ENCODE measurements at places on chromosomes 4 and X. TPM values are rescaled to one million over a fixed set of nuclear protein-coding genes. Genes with fewer than 3 reads are reported as not detected.
A peak's percentile ranks its signal among the peaks of the same experiment; 100 is the strongest.

DNA sequence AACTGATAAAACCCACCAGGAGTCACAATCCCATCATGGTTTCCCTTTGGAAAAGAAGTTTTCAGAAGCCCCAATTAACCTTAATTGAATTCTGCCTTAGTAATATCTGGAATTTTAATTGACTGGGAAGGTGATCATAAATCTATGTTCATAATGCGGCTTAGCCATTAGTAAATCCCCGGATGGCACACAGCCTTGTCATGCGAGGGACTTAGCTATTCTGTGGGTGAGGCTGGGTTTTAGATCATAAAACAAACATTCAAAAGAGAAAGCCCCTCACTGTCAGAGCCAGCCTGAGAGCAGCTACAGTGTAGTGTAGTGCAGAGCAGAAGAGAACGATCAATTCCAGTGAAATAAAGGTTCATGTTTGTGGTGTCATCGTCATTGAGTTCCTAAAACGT is 124.0 kb upstream of the NOCT start:
- DNase-seq = no peak

- no peak for DNase-seq
Observed at GRCh38 chrX:131958724-131959123, 64.4 kb upstream of the STK26 start.

DNA sequence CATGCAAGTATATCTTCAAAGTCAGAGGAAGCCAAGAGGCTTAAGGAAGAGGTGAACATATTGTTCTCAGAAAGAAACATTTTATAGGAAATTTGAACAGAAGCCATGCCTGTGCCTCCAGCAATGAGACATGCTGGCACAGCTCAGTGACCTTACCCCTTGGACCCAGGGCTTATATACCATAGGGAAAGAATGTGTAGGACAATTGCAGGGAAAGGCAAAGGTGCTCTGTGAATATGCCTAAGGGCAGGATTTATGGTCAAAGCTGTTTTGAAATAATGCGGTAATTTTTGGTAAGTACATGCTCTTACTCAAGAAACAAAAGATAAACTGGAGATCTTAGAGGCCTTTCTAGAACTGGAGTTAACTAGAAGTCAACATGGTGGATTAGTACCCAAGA is 568.8 kb downstream of the GRID2 start:
- DNase-seq = no peak

TRPC5OS gene
- total RNA-seq = 0.09 TPM

DNA sequence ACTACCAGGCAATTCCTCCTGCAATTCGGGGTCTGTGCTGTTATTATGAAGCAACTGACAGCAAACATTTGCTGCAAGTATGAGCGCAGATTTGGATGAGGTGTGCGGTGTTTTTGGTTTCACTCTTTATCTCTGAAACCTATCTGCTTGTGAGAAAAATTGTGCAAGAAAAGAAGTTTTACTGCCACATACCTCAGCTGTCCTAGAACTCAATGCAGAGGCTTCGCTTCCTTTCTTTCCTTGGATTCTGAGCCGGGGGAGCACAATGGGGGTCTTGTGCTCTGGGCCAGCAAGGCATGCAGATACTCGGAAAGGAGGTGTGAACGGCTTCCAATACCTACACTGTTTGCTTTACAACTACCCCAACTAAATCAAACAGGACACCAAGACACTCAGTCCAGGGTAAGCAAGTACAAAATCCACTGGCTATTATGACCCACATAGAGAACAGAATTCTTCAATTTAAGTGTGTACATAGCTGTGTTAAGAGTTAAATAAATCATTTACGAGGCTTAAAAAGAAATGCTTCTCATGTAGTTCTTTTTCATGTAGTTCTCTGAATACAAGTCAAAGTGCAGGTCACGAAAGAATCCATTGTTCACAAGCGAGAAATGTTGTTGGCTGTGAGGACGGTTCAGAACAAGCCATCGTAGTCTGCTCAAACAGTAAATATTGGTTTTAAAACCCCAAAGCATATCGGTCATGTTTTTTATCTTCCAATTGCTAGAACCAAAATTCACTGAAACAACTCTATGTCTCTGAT is 1.1 kb downstream of the SORBS2 start:
- no peak for DNase-seq

PDGFC gene
- 11.0 TPM for total RNA-seq

NOX1 gene
- total RNA-seq = 0.33 TPM

DNA sequence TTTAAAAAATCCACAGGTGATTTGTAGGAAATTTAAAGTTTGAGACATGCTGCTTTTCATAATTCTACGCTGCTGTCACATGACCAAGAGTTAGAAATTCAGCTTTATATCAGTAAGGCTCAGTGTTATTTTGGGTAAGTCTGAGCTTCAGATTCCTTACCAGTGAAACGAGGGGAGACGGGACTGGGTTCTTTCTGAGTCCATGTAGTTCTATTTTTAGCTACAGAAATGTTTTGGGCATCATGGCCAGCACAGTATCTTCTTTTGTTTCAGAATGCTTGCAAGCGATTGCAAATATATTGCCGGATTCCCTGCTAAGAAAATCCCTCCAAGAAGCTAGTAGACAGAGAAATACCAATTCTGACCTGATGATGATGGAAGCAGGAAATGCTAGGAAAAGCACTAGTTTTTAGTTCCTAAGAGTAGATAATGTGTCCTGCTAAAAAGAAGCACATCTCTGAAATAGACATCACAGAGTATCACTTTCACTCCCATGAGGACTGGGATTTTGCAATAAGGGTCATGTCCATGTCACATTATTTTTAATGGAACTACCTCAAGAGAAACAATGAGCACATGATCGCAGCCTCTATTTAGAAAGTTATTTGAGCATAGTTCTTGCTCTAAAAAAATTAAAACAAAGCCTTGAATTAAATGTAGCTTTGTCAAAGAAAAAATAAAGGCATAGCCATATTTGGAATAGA is 10.9 kb downstream of the ATP1B4 start:
- no peak for DNase-seq

DNA sequence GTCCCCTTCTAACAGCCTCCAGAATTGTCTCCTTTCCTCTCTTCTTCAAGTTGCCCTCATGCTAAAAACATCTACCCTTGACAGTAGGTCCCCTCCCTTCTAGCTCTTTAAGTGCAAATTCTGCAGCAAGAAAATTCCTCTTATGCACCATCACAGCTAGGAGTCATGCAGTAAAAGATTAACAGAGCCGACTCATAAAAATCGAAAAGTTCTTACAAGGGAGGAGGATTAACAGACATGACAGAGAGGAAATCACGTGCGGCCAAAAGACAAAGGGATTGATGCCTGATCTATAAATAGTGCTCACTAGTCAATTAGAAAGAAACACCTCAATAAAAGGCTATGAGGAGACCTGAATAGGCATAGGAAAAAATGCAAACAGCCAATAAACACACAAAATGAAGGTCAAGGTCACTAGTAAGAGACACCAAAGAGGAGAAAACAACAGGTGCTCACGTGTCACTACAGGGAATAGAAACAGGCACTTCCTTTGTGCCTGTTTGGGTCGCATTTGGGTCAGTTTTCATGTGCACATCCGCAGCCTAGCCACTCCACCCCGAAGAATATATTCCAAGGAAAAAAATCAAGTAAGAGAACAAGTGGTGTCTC is 3.4 kb downstream of the RNF212 start:
- DNase-seq = no peak

GRCh38 chr4:56245547-56246232 is 141.6 kb downstream of the AASDH start:
- DNase-seq = no peak

GRCh38 chrX:108322234-108322633 is 116.0 kb downstream of the COL4A6 start:
- no peak for DNase-seq

RAPGEF2 gene
- 23.6 TPM for total RNA-seq

SLC9A7 gene
- total RNA-seq = 10.3 TPM

DNA sequence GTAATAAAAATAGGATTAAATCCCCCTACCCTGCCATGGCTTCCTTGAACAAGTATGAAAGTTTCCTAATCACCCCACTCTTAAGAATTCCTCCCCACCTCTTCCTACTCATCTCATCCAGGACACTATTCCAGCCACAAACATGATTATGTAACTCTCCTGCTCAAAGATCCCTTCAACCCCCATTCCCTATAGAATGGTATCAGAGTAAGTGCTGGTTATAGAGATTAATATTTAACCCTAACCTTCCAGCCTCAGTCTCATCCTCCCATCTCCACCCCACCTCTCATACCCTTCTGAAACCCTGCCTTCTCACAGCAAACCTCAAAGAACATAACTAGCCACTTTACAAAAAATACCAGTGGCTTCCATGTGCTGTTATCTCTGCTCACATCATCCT is 155.1 kb downstream of the PPP3CA start:
- no peak for DNase-seq

SPANXN3 gene
- total RNA-seq = not detected

- peak; percentile 30 for DNase-seq
Observed at GRCh38 chrX:54182194-54182863, 725 bp downstream of the FAM120C start.

PCDH18 gene
- total RNA-seq = 9.9 TPM

DNA sequence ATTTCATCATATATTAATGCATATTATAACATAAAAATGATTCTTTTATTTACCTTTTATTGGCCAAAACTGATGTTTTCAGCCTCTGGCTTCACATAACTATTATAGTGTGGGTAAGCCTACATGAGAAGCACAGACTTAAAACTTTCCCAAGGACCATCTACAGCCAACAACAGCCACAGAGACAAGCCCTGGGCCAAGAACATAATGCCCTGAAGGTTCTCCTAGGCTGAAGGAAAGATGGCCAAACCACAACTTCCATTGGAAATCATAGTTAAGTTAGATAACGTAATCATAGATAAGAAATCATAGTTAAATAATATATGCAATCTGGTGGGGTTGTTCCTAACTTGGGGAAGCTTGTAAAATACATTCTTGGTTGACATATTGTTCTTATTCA is 280.0 kb upstream of the EMCN start:
- DNase-seq = no peak

DNA sequence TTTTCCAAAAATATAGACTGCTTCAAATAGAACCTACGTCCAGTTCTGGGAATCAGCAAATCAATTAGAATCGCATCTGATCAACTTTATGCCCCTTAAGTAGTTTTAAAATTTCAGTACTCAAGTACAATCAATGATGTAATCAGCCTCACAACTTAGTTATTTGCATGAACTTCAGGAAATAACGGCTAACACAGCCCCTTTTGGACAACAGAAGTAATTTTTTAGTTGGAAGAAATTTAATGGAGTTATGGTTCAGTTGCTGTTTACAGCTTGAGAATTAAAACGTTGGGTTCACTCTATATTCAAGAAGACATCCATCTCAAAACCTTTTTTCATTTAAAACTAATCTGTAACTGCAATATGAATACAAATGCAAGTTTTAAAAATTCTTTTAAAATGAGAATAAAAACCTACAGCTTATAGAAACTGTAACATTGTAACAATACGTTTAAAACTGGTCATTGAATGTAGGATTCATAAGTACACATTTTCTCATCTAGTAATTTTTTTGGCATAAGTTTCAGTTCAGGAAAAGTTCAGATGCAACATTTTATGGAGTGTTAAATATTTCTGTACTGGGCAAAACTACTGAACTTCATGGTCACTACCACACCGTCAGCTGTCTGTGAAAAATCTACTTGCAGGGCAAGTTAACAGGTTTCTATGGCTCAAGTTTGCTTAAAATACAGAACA is 956 bp downstream of the TAPT1 start:
- DNase-seq = peak; percentile 16

TBC1D9 gene
- total RNA-seq = 4.7 TPM

ELOVL6 gene
- 3.1 TPM for total RNA-seq

GRCh38 chrX:100946299-100946927 is 17.7 kb upstream of the XKRX start:
- DNase-seq = no peak
